ENCODE measurements at places on chromosomes 13 and 19.

- DNase-seq, result no peak
These were observed 29.2 kb downstream of the WDR87 start for GRCh38 chr19:37877147-37877546.

DNA sequence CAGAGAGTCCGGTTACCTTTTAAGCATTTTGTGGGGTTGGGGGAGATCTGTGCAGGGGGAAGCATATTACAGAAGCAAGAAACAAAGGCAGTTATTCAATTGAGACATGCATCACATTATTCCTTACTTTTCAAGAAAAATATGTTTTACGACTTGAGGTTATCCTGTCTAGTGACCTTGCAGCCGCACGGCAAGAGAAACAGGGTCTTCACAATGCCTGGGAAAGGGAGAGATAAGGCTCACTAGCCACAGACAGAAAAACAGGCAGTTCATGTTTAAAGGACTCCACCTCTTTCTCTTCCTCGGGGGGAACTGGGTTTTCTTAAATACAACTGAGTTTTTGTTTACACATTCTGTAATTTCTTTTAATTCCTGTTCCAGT, 536 bp upstream of the NCR1 start:
- DNase-seq, result no peak

- peak; percentile 99 for DNase-seq
These were observed 1.1 kb downstream of the ZBTB7A start for GRCh38 chr19:4065430-4066175.

GRCh38 chr19:33366127-33366526, 7.4 kb upstream of the CEBPG start:
- no peak for DNase-seq

DNA sequence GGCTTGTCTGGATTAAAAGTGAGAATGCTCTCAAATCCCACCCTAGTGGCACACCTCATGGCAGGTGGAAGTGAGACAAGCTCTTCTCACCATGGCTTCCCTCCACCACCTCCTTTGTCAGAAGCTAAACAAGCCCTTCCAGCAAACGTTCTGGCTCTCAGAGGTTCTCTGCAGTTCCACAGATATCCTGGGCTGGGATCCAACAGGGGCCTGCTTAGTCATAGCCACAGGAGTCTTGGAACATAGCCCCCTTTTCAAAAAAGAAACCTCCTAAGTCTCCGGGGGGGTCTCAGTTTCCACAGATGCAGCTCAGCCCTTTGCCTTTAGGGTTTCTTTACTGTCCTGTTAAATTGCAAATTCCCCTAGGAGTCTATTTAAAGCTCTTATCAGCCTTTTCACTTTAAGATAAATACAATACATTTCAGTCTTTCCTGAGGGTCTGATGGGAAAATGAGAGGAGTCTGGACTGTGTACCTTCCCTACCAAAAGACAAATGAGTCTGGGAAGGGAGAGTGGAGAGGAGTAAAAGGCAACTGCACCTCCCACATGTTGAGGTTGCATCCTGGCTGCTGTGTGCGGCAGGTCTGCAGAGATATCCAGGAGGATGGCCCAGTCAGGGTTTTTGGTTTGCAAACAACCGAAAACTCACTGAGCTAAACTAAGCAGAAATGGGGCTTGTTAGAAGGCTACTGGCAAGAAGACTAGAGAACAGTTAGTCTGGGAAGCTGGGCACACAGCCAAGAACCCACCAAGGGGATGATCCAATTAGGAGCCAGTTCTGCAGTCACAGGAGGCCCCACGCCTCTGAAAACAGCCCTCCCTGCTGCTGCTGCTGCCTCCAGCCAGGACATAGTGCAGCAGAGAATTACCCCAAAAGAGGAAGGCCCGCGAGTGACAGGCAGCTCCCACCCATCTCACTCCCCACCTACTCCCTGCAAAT, 41.4 kb upstream of the SERP2 start:
- peak; percentile 38 for DNase-seq

DNA sequence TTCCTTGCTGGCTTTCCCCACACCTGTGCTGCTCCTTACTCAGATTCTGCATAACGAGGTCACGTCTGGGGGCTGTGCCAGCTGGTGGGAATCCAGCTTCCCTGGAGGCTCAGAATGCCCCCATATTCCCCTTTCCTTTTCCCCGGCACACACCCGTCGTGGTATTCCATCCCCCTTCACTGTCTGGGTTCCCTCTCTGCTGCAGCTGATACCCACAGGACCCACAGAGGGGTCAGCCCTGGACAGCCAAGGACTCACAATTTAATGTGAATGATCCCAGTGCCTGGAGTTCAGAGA, 4.2 kb upstream of the MYH14 start:
- DNase-seq, result no peak
